Stimulated activated CD8-positive, alpha-beta memory T cell treated with anti-CD3 and anti-CD28 coated beads, Interleukin-4, amount 100 ng/mL, for 4 hours (primary cell): ENCODE measurements at places on chromosomes 3 and 15.

- no peak for DNase-seq
These were observed 105.0 kb downstream of the CHRNA7 start for GRCh38 chr15:32135335-32135734.

- no peak for DNase-seq
These were observed 10.6 kb downstream of the ST6GAL1 start for GRCh38 chr3:186940967-186941366.

GRCh38 chr3:156535162-156535627 lies 19.7 kb downstream of the SSR3 start:
- no peak for DNase-seq

DNA sequence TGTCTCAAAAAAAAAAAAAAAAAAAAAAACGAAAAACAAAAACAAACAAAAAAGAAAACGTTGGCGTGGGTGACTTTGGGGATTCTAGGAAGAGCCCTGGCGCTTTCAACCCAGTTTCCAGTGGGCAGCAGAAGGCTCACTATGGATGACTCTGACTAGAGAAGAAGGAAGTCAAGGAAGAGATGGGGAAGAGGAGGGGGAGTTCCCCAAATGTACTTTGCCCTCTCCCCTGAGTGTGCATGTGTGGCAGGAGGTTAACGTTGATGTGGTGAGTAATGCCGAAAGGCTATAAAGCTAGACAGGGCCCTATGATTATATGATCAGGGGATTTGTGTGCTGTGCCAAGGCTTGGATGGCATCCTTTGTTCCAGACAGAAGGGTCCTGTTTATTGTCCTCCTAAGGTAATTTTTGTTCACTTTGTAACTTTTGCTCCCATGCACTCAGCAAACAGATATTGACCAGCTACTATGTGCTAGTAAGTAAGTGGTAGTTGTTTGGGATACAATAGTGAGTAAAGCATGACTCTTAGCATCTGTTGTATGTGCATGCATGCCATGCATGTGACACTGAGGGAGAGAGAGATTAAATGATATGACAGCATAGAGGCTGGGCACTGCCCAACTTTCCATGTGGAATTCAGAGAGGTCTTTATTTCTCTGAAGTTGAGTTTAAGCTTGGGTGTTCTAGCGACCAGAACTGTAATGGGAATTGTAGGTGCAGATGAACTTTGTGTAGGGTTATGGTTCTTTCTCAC lies 750 bp upstream of the HHLA2 start:
- DNase-seq, result no peak

GRCh38 chr3:145522893-145523651 lies 637.9 kb downstream of the PLOD2 start:
- no peak for DNase-seq

- no peak for DNase-seq
These were observed 420.1 kb upstream of the MCTP2 start for GRCh38 chr15:93811305-93811704.

- no peak for DNase-seq
These were observed 187.4 kb upstream of the LINGO1 start for GRCh38 chr15:77819851-77820728.

DNA sequence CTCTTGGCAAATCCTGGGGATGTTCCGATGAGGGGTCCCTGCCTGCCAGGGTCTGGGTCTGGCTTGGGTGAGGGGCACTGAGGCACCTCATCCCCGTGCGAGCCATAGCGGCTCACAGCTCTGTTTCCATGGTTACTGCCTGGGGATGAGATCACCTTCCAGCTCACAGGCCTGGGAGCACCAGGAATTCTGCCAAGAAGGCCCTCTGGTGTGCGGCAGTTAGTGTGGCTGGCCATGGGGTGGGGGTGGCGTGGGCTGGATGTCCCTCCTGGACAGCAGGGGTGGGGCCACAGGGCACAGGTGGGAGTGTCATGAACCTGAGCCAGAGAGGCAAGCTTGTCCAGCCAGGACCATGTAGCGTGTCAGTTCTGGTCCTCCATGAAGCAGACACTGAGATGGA lies 22.1 kb upstream of the PRR23E start:
- no peak for DNase-seq

GRCh38 chr3:54339608-54340007 lies 217.3 kb downstream of the CACNA2D3 start:
- no peak for DNase-seq

- DNase-seq, result no peak
These were observed 65.3 kb upstream of the ZNF280D start for GRCh38 chr15:56798639-56799038.

DNA sequence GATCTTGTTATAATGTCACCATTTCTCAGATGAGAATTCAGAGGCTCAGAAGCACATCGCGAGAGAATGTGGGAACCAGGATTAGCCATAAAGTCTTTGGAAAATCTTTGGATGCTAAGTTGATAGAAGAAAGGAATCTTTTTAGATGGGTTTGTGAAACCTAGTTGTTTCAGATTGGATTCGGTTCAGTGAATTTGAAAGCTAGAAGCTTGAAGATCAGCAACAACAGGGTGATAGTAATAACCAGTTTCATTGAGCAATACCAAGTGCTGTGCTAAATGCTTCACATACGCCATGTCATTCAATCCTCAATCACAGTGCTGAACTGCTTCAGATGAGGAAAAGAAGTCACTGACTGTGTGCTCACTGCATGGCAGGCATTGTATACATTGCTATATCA lies 47.4 kb upstream of the MITF start:
- no peak for DNase-seq

DNA sequence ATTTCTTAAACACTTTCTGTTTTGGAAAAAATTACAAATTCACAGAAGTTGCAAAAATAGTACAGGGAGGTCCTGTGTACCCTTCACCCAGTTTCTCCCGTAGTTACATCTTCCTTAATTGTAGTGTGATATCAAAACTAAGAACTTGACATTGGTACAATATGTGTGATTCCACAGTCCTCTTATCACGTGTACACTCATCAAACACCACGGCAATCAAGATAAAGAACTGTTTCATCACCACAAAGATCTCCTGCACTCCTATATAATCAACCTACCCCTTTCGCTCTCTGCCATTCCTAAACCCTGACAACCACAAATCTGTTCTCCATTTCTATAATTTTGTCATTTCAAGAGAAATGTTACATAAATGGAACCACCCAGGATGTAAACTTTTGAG lies 31.4 kb downstream of the POMGNT2 start:
- DNase-seq, result no peak

GRCh38 chr3:107837895-107838612 lies 252.8 kb downstream of the CD47 start:
- no peak for DNase-seq

- no peak for DNase-seq
These were observed 37.0 kb downstream of the UMPS start for GRCh38 chr3:124767264-124767663.

GRCh38 chr3:57729334-57730045 lies 26.6 kb upstream of the SLMAP start:
- no peak for DNase-seq

- DNase-seq, result no peak
These were observed 71.3 kb downstream of the ANP32A start for GRCh38 chr15:68749365-68749764.

GRCh38 chr3:172279974-172280373 lies 168.3 kb downstream of the GHSR start:
- no peak for DNase-seq

- no peak for DNase-seq
These were observed at the start of gene RAB6B for GRCh38 chr3:133895208-133896001. RAB6B (minus strand) TSS chr3:133895882; CDS start chr3:133895466, 416 bp downstream.

- no peak for DNase-seq
These were observed 44.2 kb downstream of the CMTM8 start for GRCh38 chr3:32282578-32283154.

- DNase-seq, result no peak
These were observed 116.1 kb downstream of the KCNH8 start for GRCh38 chr3:19264424-19264823.

DNA sequence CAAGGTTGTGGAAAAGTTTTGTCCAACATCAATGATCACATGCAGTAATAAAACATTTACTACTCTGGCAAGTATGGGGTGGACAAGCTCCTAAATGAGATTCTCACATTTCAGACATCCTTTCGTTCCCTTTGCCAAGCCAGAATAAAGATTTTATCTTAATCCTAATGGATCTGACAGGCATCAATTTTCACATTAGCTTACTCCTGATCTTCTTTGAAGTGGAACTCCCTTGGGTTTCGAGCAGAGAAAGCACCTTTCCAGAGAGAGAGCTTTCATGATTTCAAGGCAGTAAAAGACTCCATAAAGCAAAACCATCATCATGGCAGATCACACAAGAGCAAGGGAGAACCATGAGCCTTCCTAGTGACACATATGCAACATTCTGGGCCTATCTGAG lies 27.3 kb upstream of the EID1 start:
- no peak for DNase-seq
